NCI-H187 (cell line): ENCODE measurements at places on chromosomes 7 and 10.
A peak's percentile ranks its signal among the peaks of the same experiment; 100 is the strongest.

GRCh38 chr10:27242951-27243551 is 2.5 kb upstream of the ACBD5 start:
- DNase-seq = peak; percentile 12

- DNase-seq = no peak
Observed at GRCh38 chr10:75466001-75466400, 34.6 kb downstream of the LRMDA start.

DNA sequence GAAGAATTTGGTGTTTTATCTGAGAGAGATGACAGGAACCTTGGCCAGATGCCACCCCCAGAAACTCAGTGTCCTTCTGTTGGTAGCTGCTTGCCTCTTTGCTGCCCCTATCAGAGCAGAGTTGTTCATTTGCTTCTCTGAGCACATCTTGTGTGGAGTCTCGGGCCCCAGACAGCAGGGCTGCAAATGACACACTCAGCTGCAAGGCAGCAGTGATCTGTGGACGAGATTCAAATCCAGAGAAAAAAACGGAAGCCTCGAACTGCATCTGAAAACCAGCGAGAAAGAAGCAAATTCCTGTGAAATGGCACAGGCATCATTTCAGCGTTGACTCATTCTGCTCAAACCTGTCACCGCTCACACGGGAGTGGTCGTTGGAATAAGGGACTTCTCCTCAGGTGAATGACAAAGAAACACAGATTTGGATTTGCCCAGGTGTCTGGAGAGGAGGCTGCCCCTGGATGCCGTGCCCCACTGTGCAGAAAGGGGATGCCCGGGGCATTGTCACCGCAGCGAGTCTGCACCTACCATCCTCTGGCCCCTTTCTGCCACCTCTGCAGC is 144.7 kb downstream of the PFKFB3 start:
- no peak for DNase-seq

DNA sequence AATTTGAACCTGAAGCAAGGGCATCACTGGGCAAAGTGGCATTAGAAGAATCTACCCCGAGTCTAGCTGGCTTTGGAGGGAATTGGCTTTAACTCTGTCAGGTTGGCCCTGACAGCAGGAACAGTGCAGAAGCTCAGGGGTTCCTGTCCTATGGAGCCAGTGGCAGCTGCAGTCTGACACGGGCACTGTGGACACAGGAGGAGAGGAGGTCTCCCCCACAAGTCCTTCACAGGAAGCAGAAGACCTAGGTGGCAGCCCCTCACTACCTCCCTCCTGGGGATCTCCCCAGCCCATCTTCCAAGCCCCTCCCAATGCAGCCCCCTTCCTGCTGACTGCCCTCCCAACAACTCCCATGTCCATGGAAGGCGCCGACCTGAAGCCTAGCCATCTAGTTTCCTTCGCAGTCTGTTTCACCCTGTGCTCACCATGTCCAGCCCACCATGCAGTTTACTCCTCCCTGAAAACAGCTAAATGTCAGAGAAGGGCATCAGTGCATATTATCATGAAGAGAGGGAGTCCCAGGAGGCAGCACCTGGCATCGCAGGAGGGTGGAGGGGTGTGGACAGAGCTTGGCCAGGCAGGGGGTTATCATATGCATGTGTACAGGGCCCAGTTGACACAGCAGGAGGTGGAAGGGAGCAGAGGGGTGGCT is 17.9 kb upstream of the GDF10 start:
- no peak for DNase-seq

DNA sequence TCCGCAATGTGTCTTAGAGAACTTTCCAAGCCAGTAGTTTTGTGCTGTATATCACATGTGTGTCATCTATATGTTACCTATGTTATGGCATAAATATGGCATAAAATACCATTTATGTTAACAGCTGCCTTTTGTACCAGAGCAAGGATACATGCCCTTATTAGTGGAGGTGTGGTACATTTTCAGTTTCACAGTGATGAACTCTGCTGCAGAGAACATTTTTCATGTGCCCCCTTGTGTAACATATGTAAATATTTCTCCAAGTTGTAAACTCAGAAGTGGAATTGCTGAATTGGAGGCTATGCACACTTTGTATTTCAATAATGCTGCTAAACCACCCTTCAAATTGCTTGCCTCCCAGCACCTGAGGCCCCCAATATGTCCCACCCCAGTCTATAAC is 31.9 kb upstream of the CRHR2 start:
- no peak for DNase-seq

DNA sequence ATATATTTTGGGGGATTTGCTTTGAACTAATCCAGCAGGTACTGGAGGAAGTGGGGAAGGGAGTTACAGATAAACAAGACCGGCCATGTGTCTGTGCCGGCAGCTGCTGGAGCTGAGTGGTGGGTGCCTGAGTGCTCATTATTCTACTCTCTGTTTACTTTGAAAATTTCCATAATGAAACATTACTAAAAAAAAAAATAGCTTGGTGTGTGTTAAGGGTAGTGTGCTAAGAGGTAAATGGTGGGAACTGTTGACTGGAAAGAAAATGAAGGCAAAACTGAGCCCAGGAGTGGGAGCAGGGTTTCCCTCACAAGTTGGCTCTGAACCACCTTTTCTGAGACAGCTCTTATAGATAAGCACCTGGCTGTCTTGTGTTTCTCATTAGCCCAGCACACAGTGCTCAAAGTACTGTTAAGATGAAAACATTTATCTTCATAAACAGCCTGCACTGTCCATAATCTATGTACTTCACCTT is 50.6 kb downstream of the PARD3 start:
- no peak for DNase-seq

GRCh38 chr10:102003541-102003940 is 52.4 kb downstream of the ARMH3 start:
- no peak for DNase-seq

DNA sequence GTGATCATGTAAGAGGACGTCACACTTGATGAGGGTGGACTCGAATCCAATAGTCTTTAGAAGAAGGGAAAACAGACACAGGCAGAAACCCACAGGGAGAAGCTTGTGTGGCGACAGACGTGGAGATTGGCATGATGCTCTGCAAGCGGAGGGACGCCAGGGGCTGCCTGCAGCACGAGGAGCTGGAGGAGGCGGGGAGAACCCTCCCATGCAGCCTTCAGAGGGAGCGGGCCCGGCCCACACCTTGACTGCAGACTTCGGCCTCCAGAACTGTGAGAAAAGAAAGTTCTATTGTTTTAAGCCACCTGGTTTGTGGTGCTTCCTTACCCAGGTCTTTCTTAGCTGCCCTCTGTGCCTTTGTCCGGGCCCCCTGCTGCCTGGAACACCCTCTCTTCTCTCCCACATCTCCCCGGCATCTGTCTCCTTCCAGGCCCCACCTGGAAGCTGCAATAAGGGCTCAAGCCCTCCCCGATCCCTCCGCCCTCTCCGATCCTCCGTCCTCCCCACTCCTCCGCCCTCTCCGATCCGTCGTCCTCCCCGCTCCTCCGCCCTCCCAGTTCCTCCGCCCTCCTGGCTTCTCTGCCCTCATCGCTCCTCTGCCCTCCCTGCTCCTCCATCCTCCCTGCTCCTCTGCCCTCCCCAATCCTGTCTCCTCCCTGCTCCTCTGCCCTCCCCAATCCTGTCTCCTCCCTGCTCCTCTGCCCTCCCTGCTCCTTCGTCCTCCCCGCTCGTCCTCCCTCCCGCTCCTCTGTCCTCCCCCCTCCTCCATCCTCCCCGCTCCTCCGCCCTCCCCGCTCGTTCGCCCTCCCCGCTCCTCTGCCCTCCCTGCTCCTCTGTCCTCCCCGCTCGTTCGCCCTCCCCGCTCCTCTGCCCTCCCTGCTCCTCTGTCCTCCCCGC is 17.4 kb upstream of the PRKAG2 start:
- DNase-seq = no peak

- no peak for DNase-seq
Observed at GRCh38 chr7:134552105-134552504, 3.2 kb downstream of the AKR1B15 start.

DNA sequence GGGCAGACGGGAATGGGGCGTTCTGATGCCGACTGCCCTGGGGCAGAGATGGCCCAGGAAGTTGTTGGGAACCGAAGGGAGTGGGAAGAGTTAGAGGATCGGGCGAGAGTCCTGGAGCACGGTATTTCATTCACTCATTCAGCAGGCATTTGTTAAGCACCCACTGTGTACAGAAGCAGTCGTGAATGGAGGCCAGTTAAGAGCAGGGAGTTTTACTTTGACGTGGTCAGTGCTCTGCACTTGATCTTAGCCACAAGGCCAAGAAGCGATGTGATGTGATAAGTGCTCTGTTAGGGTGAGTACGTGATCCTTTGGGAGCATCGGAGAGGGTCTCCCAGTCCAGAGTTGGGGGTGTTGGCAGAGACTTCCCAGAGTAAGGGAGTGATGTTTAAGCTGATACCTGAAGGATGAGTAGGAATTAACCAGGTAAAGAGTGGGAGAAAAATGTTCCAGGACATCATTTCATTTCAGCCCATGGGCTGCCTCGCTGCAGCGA is 890 bp downstream of the ZFYVE27 start:
- DNase-seq = no peak

DNA sequence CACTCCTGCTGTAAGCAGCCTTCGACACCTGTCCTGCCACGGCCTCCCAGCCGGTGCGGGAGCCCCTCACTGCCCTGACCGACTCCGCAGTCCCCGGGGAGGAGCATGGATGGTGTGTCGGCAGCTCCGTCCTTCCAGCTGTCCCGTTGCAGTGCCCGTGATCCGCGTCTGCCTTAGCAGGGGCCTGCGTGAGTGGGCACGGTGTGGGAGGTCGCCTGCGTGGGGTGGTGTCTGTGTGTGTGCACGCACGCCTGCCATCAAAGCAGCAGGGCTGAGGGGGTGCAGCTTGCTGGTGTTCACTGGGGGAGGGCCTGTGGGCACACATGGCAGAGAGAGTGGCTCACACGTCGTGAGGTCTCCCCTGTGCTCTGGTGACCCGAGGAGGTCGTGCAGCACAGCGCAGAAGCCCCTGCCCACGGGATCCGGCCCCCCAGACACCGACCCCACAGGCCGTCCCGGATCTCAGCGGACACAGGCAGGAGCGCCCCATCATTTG is 10.3 kb downstream of the MAFK start:
- DNase-seq = no peak

DNA sequence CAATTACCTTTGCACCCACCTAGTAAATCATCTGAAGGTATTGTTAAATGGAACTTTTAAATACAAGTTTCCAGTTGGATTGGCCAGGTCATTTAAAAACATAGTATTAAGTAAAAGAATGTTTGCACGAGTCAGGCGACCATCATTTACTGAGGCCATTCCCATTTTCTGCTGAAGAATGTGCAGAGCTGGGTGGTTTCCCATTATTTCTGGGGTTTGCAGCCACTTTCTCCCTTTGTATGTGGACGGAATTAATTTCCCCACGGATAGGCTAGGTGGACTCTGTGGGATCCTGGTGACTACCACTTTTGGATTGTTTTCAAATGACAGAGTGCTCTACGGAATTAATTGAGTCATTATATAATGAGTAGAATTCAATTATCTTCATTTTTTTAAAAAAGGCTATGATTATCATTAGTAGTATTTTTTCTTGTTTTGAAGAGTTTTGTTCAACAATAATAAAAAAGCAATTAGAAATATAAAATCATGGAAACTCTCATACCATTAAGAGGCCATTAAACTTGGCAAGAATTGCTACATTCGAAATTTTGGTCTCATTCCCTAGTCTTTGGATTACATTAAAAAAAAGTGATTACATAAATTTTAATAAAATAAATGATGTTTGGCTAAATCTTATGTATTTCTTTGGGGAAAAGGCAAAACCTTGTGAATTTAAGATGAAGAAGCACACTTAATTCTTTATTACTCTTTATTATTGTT is 120.4 kb upstream of the FZD8 start:
- DNase-seq = no peak

DNA sequence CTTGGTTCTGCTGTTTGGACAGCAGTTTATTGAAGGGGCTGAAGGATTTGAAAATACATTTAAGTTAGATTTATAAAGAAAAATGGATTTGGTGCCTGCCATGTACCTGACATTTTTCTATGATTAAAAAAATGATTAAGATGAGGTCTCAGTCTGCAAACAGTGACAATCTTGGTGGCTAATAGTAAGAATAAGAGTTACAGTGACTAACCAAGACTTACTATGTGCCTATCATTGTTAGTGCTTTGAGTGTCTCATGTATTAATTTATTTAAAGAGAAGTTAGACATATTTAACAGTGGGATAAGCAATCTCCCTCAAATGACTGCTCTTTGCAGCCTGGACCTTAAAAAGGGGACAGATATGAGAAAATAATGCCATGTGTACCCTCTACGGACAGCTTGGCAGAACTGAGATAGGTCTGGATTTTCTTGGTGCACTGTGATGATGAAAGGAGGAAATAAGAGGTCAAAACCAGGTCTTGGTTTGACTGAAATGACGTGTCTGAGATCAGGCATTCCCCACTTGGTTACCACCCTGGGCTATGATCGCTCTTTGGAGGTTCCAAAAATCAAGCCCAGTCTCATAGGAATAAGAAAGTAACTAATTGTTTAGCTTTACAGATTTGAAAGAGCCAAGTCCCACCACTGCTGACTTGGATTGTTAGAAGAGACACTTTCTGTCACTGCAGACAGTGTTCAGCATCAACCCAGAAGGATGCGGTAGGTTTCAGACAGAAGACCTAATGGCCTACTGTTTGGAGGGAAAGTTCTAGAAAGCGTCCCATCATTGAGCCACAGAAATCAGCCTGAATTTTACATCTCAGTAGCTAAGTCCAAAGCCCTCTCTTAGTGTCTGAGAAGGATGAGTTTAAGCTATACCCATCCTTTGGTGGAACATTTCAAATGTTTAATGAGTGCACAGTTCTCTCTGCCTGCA is 2.1 kb downstream of the CASP7 start:
- no peak for DNase-seq

GRCh38 chr7:130293521-130293920 is 560 bp downstream of the CPA4 start:
- DNase-seq = no peak

- no peak for DNase-seq
Observed at GRCh38 chr7:30788640-30789333, 17.6 kb downstream of the MINDY4 start.

- DNase-seq = no peak
Observed at GRCh38 chr10:30986053-30986555, 45.6 kb downstream of the ZNF438 start.

- DNase-seq = no peak
Observed at GRCh38 chr10:132237871-132238270, 51.1 kb downstream of the DPYSL4 start.

DNA sequence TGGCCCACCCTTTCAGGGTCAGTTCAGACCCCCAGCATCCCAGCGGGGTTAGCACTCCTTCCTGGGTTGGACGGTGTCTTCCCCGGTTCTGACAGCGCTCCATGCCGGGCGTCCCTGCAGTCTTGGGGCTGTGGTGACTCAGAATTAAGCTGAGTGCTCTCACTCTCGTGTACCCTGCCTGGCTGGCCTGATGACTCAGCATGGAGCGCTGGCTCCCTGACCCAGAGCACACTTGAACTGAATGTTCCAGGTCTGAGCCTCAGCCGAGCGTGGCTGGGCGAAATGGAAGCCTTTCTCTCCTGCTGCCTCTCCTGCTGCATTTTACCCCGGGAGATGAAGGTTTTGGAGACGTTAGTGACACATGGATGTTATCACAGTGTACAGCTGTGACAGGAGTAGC is 7.1 kb downstream of the BAG3 start:
- no peak for DNase-seq

DNA sequence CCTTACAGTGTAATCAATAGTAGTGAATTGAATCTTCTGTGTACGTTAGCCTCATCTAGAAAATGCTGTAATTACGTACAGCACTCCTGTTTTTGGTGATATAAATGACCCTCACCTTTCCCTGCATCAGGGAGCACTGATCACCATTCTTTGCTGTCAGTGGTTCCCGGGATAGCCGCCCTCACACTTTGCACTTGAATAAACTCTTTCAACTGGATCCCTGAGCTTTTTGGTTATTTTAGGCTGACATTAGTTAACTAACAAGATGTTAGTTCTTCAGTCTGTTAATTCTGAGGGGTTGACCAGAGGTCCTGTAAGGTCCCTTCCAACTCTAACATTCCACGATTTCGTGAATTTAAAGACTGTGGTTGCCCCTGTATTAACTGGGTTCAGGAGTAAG is 23.4 kb upstream of the ZC3HAV1 start:
- DNase-seq = no peak
